ENCODE measurements at places on chromosomes 4 and X. TPM values are rescaled to one million over a fixed set of nuclear protein-coding genes. Genes with fewer than 3 reads are reported as not detected.

DNA sequence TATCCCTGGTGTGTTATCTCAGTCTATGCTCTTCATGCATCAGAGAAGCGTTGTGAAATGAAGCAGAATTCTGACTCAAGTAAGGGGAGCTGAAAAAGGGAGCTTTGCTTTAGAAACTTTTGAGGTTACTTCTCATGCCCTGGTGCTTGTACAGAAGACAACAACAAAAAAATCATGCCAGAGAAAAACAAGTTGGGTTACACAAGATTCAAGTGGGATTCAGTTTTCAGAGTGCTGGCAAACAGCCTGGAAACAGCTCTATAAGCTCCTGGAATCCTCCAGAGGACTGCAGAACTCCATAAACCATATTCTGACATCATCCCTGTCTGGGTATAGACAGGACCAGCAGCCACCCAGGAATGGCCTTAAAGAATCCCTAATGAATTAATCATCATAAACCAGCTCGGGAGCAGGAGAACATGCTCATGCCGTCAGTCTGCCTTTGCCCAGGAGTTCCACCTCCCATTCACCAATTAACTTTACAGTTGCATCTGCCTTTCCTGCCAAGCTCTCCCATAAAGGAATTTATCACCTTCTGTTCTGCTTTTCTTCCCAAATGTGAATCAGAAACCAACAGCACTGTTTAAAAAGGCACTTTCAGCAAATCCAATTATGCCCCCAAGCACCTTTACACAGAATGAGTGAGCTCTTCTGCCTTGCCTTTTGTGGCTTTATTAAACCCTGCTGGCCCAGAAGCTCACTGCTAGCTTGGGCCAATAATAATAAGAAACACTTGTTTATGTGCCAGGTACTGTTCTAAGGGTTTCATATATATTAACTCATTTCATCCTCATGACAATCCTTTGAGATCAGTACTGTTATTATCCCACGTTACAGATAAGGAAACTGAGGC, 54.5 kb upstream of the FBXW7 start:
- peak; percentile 30 for DNase-seq

DNA sequence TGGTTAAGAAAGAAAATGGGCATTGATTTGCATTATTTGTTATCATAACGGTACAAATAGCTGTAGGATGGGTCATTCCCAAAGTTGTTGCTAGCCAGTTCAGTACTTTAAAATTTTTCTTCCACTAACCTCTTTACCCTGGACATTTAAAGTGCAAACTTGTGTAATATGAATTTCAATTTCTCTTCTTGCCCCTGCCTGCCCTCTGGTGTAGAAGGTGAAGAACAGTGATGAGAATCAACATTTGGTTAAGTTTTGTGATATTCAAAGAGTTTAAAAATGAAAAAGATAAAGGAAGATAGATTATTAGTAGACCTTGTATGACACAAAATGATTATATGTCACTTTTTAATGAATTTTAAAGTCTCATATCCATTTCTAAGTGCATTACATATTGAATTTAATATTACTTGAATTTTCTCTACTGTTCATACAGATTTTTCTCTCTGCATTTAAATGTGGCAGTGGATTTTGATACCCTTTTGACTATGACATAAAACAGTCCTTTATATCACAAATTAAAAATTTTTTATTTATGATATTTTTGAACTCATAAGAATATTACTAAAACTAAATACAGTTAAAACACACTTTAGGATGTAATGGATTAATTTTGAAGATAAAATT, 337.7 kb downstream of the BMPR1B start:
- DNase-seq, result peak; percentile 49

GRCh38 chr4:154466336-154466735, 25.3 kb downstream of the DCHS2 start:
- DNase-seq, result no peak

DNA sequence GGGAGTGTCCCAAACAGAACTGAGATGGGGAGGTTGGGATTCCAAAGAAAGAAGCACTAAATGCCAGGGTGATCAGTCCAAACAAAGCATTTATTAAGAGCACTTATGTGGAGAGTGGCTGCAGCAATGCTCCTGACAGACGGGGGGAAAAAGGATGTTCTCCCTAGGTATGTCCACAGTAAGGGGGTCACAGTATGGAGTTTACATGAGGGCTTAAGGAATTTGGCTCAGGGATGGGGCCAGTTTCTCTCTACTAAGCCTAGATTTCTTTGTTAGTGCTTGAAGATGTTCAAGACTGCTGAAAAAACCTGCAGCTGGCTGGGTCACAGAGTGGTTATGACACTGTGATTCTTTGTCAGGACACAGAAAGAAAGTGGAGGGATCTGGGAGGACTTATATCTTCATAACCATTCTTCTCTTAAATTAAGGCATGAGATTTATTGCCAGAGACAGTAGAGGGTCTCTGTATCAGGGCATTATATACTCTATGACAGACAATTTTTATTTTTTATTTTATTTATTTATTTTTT, 1468.0 kb downstream of the C4orf33 start:
- DNase-seq, result no peak

DNA sequence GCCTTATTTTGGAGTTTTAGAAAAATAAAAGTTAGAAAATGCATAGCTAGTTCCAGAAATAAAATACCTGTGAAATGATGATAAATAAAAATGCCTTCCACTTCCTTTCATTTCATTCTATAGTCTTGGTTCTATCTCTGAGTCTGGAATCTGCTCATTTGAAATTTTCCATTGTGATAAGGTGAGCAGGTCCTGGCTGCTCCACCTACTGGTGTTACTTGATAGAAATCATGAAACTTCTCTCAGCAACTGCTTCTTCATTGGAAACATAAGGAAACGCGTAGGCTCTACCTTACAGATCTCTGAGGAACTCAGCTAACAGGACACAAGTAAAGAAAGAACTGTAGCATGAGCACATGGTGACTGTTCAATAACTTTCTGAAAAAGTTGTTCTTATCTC, 141.8 kb downstream of the DCHS2 start:
- no peak for DNase-seq

- no peak for DNase-seq
Observed at GRCh38 chrX:45485719-45486118, 285.0 kb upstream of the DIPK2B start.

Gene TENT5D
- polyA plus RNA-seq, result not detected

Gene HUWE1
- polyA plus RNA-seq, result 95.2 TPM

Gene SHROOM2
- 1.7 TPM for polyA plus RNA-seq

Gene GPR143
- not detected for polyA plus RNA-seq

Data from muscle of arm (tissue), 14 donors.